ENCODE measurements at places on chromosomes 5 and 9.

DNA sequence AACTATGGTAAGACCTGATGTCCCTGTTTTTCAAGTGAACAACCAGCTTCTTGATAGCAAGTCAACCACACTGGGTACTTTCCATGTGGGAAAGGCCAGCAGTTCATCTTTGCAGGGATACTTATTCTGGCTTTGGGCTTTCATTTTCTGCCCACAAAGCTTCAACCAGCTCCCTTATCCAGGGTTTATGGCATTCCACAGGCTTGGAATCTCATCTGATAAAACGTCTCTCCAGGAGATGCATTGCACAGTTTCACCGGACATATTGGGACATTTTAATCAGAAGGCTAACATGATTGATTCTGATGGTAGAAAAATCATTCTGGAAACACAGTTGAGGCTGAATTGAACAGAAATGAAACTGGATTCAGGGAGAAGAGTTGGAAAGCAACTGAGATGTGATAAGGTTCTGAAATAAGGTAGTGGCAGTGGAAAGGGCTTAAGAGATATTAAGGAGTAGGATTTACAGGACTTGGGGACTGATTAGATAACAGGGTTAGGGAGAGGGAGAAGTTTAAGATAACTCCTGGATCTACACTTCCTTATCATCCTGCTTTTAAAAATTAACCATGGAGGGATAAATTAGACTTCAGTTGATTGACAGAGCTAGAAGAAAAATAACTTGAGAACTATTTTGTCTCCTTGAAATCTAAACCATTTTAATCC, 195.8 kb upstream of the FBXL7 start:
- no peak for DNase-seq

- no peak for DNase-seq
Measured at GRCh38 chr5:58122848-58123392, 337.0 kb downstream of the PLK2 start.

GRCh38 chr5:35197351-35197750, 32.9 kb downstream of the PRLR start:
- DNase-seq, result no peak

DNA sequence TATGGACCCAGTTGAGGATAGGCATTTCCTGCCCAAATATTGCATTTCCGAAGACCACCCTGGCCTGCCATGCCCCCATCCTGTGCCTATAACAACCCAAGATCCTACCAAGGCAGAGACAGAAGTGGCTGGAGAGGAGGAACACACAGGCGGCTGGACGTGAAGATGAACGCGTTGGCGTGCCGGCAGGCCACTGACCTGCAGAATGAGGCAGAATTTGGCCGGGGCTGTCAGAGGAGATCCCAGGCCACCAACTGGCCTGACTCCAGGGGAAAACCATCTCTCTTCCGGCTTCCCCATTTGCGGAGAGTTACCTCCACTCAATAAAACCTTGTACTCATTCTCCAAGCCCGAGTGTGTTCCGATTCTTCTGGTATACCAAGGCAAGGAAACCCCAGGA, 1507.5 kb downstream of the EFNA5 start:
- DNase-seq, result no peak

DNA sequence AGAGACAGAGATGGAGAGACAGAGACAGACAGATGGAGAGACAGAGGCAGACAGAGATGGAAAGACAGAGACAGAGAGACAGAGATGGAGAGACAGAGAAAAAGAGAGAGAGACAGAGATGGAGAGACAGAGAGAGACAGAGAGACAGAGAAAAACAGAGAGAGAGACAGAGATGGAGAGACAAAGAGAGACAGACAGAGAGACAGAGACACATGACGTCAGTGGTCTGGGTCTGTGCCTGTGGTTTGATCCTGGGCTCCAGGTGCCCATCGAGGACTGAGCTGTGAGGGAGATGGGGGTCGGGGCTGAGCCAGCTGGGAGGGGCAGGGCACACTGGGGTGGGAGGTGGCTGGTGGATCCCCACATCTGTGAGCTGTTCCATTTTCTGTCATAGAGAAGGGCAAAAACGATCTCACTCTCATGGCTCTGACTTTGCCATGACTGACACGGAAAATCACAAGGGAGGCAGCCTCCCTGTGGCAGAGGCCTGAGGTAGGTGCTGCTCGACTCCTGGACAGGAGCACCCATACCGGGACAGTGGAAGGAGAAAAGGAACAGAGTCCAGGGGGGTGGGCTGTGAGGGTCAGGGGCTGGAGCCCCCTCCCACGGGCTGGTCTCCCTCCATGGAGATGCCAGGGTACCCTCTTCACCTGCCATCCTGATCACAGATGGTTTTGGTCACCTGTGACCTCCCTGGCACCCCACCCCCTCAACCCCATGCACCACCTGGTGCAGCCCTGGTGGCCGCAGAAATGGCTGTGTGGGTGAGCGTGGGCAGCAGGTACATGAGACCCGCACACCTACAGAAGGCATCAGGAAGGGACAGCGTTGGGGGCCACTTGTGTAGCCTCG, 28.8 kb downstream of the GLT6D1 start:
- peak; percentile 0 for DNase-seq

DNA sequence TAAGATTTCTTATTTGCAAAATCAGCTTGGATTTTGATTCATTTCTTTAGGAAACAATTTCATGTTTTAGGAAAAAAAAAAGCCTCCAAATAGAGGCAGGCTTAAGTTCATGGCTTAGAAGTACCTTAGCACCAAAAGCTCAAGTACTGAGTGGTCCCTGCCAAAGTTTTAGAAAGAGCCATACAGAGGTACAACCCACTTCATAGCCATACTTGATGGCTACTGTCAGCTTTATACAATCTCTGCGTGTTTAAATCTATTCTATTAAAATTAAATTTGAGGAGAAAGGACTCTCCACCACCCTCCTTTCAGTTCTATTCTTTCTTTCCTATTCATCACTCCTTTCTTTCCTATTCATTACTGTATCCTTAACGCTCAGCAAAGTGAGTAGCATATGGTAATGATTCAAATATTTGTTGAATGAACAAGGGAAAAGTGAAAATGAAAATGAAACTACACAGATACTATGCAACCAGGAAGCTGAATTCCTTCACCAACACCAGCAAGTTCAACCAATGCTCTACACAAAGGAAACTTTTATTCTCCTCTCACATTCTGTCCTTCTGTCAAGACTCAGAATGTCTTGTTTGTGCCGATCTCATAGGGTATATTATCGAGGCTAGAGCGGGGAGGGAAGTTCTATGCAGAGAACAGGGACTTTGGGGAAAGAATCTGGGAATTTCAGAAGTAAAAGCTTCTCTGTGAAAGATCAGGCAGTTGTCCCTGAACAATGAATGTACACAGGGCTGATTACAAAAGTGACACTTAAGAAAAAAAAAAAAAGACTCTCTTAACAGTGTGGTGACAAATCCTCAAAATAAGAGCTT, 138.6 kb upstream of the SPEF2 start:
- no peak for DNase-seq

- DNase-seq, result no peak
Measured at GRCh38 chr9:115263371-115264075, 145.6 kb upstream of the TNC start.

GRCh38 chr5:14165375-14166106, 22.4 kb downstream of the TRIO start:
- DNase-seq, result no peak

- no peak for DNase-seq
Measured at GRCh38 chr5:156851880-156852279, 1.8 kb downstream of the PPP1R2B start.

DNA sequence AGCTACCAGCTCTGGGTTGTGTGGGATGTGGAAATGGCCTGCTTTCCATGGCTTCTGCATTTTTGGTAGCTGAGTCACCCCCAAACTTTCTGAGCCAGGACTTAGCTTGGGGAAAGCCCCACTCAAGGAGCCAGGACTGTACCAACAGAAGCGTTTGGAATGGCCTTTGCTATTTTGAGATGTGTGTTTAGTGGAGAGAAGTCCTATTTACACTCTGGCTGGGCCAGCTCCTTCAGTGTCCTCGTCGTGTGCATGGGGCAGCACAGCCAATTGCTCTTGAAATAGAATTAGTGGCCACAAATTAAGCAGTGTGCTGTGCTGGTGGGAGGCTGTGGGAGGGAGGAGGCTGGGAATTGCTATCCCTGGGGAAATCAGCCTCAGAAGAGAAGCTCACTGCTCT, 51.6 kb downstream of the ENTREP1 start:
- DNase-seq, result no peak

DNA sequence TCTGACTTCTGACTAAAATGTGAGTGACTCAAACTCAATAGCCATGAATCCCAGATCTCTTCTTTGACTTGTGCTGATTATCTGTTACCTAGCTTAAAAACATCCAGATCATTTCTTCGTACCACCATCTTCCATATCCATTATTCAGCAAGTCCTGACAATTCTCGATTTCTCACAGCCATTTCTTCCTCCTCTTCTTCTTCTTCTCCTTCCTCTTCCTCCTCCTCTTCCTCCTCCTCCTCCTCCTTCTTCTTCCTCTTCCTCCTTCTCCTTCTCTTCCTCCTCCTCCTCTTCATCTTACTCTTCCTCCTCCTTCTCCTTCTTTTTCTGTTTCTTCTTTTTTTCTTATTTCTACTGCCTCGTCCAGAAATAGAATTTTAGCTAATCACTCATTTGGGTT, 77.0 kb upstream of the MAP1B start:
- no peak for DNase-seq

DNA sequence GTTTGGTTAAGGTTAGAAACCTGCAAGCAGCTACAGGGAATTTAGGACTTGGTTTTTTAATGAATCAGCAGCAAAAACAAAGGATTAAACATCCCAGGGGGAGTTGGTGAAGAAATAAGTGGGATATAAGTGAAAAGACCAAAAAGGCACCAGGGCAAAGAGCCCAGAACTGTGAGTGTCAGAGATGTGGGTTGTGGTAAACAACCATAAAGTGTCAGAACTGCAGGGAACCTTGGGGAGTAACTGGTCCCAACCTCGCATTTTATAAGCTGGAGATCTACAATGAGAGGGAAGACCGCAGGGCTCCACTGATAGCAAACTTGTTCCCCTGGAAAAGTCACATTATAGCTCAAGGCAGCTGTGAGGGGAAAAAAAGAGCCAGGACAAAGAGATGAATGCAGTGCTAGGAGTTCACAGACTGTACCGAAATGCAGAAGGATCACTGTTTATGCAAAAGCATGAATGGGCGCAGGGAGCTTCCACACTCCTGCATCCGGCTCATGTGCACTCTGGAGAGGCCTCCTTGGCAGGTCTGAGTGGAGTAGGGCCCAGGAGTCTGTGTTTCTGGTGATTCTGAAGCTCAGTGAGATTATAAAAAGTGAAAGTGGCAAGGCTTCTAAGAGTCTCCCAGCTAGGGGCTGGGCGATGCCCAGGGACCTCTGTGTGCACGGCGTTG, 156.3 kb downstream of the GOLPH3 start:
- DNase-seq, result no peak

GRCh38 chr5:32319392-32319791, 6.7 kb upstream of the MTMR12 start:
- no peak for DNase-seq

DNA sequence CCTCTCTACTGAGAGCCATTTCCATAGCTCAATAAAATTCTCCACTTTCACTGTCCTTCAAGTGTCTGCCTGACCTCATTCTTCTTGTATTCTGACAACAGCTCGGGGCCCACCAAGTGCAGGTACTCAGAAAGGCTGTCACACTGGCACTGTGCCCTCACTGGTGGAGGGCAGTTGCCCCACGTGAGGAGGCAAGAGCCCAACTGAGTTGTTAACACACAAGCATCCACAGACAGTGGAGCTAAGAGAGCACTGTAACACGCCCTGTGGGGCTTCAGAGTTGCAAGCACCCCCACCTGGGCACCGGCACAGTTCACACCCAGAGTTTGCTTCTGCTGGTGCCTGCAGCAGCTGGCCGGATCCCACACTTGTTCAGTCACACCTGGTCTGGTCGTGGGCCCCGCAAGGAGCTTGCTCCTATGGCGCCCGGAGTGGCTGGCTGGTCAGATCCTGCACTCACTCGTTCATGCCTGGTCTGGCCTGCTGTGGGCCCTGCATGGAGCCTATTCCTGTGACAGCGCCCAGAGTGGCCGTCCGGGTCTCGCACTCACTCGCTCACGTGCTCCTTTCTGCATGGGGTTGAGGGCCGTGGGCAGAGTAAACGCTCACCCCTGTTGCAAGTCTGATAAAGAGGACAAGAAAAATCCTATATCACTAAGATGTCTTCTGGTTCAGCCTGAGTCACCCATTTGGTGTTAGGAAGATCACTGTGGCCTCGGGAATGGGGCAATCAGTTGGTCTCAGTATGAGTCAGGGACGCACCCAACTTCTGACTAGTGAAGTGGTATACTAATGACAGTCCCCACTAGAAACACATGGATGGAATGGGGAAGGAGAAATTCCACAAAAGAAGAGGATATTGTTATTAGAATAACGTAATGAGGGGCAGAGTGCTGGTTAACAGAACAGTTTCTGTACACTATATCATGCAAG, 87.0 kb upstream of the CCNH start:
- DNase-seq, result no peak

DNA sequence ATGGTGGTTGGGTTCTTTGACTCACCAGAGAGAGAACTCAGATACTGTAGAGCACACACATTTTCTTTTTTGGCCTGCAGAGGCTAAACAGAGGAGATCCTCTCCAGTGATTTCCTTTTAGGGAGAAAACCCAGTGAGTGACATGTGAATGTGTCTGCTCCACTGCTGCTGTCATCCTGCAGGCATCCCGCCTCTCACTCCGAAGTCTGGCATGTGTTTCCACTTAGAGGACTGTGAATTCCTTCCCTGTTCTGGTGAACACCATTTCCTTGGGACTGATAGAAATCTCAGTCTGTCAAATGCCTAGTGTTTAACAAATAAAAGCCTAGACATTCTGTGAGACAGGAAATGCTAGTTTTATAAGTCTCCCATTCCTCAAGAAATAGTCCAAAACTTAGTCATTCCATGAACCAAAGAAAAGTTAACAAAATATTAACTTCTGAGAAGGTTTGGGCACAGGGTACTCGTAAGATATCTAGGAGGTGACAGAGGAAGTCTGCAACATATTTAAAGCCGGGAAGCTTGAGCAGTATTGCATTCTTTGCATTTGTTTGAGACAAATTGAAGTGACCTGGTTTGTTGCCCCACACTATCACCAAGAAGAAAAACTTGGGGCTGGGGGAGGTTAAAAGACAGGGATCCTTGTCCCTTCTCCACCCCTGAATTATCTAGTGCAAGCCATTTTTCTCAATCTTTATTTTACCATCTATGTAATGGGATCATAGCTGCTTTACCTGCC, 74.9 kb upstream of the NIPAL4 start:
- DNase-seq, result peak; percentile 24
